Aortic smooth muscle cell (primary cell): ENCODE measurements at places on chromosomes 2 and 18. TPM values are rescaled to one million over a fixed set of nuclear protein-coding genes. Genes with fewer than 3 reads are reported as not detected.

IL36G gene
- not detected in 2 replicates for total RNA-seq

TMEFF2 gene
- 0.26 and 0.31 TPM in 2 replicates for total RNA-seq

NOL4 gene
- total RNA-seq: not detected in 2 replicates

CD226 gene
- 0.53 and 0.56 TPM in 2 replicates for total RNA-seq

ALPG gene
- not detected in 2 replicates for total RNA-seq

L3MBTL4 gene
- under 0.01 TPM in 1 of 2 replicates, not detected in the other for total RNA-seq

C1QL2 gene
- total RNA-seq: not detected in 2 replicates

CHPF gene
- total RNA-seq: 107 and 128 TPM in 2 replicates

ZCCHC2 gene
- total RNA-seq: 6.2 and 7.3 TPM in 2 replicates

NETO1 gene
- not detected in 2 replicates for total RNA-seq

MC5R gene
- total RNA-seq: not detected in 2 replicates

APOB gene
- total RNA-seq: under 0.01 TPM in 2 replicates

SP140 gene
- total RNA-seq: 0.19 and 0.40 TPM in 2 replicates

G6PC2 gene
- not detected in 2 replicates for total RNA-seq

MC2R gene
- not detected in 2 replicates for total RNA-seq

SCYGR7 gene
- not detected in 2 replicates for total RNA-seq

CAPN14 gene
- 0.12 and 0.26 TPM in 2 replicates for total RNA-seq

UGT1A5 gene
- not detected in 2 replicates for total RNA-seq

CROCC2 gene
- total RNA-seq: under 0.01 TPM in 2 replicates

SH3BP4 gene
- 16.6 and 21.6 TPM in 2 replicates for total RNA-seq

MDH1B gene
- 1.3 and 1.7 TPM in 2 replicates for total RNA-seq

MTX2 gene
- total RNA-seq: 16.2 and 22.3 TPM in 2 replicates

BCL2L11 gene
- 1.6 TPM in 2 replicates for total RNA-seq

RESP18 gene
- total RNA-seq: not detected in 2 replicates

RNPEPL1 gene
- 11.1 and 17.8 TPM in 2 replicates for total RNA-seq

CRYBA2 gene
- not detected in 2 replicates for total RNA-seq

GATA6 gene
- 28.4 and 29.3 TPM in 2 replicates for total RNA-seq

TBR1 gene
- under 0.01 TPM in 1 of 2 replicates, not detected in the other for total RNA-seq

NT5C1B gene
- not detected in 2 replicates for total RNA-seq

TEX44 gene
- total RNA-seq: not detected in 2 replicates

UCN gene
- total RNA-seq: 0.40 and 0.50 TPM in 2 replicates

MAIP1 gene
- total RNA-seq: 14.3 and 16.5 TPM in 2 replicates

CDCA7 gene
- total RNA-seq: 0.56 and 0.92 TPM in 2 replicates
